ENCODE measurements at places on chromosomes 12 and 14. TPM values are rescaled to one million over a fixed set of nuclear protein-coding genes. Genes with fewer than 3 reads are reported as not detected.

PMEL gene
- 0.37 TPM for total RNA-seq

LRRC10 gene
- not detected for total RNA-seq

IL31 gene
- not detected for total RNA-seq

DNA sequence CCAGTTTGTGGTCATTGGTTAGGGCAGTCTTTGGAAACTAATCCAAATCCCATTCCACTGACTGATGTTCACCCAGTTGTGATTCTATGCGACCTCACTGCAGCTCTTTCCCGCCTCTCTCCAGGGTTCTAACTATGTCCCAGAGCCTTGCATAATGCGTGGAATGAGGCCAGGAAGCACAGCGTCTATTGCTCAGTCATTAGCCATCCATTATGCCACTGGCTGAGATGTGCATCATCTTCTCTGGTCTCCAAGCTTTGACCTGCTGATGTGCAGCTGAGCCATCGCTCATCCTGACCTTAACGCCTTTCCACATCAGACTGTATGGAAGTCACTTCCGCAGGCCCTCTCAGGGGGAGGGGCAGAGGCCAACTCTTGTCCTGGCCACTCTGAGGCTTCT lies 115.4 kb upstream of the VRK1 start:
- no peak for DNase-seq

DNA sequence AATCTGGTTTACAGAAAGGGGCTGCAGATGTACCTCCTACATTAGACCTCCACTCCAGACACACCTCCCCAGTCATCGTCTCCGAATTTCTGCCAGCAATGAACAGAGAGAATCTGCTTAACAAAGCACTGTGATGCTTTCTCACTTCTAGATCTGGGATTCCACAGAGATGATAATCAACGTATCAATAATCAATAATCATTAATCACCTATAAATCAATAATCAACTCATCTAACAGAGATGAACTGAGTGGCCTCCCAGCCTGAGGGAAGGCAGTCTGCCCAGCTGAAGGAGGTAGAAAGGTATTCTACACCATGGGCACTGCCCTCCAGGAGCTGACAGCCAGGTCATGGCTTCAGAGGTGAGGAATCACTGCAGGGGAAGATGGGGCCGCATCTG lies 183.2 kb downstream of the TMEM132D start:
- no peak for DNase-seq

GRCh38 chr12:3378655-3379054 lies 112.3 kb upstream of the PRMT8 start:
- DNase-seq: no peak

DNA sequence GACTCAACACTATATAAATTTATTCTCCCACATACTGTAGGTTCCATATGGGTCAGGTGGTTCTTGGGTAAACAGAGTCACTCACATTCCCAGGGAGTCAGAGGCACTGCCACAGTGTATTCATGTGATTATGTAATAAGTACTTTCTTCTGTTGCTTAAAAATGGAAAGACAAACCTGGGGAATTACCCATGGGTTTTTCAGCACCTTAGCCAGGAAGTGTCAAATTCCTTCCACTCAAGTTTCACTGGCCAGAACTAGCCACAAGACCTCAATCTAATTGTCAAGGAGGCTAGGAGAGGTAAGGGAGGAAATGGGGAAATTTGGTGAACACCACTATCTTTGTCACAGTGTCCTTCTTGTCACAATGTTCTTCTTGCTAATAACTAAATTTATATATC lies 333.2 kb upstream of the MDGA2 start:
- DNase-seq: no peak

Data from psoas muscle (tissue), 8 donors.